ENCODE measurements at places on chromosomes 11 and 22.
A peak's percentile ranks its signal among the peaks of the same experiment; 100 is the strongest.

GRCh38 chr22:50398831-50399648, 55.9 kb downstream of the PPP6R2 start:
- DNase-seq, result no peak

DNA sequence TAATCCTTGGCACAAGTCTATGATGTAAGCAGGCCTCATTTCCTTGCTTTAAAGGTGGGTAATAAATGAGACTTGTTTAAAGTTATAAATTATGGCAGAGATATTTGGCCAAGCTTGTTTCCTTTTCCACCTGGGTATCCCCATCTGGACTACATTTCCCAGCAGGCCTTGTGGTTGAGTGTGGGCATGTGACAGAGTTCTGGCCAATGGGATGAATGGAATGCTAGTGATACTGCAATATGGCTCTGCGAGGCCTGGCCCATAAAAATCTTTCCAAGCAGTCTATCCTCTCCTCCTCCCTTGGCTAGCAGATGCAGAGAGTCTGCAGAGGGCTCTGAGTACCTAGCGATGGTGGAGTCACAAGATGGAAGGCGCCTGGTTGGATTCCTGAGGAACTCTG, 102.5 kb downstream of the TIMP3 start:
- DNase-seq, result peak; percentile 47

- DNase-seq, result no peak
Measured at GRCh38 chr11:35671396-35672127, 9.0 kb downstream of the TRIM44 start.

DNA sequence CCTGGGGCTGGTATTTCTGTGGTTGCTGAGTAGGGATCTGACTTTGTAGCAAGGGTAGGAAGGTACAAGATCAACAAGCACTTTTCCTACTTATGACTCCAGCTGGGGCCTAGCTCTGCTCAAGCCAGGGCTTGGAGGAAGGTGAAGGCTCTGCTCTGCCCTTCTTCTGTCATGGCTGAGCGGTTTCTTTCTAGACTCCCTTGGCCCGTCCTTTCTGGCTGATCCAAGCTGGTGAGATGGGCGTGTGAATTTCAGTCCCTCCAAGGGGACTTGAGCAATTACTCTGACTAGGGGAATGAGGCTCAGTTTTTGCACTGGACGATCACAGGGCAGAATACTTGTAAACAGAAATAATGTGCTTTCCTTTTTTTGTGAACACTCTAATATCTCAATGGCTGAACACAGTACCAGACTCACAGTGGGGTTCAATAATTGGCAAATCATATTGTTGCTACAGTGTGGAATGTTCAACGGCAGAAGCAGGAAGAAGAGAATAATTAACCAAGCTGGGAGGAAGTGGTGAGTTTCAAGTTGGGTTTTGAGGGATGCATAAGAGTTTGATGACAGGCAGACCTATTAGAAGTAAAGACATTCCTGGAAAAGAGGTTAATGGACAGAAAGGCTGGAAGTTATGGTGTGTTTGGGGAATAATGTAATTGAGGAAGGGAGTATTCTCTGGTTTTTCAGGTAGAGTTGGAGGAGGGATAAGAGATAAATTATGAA, 507.6 kb downstream of the MIAT start:
- DNase-seq, result no peak

- DNase-seq, result no peak
Measured at GRCh38 chr22:41893591-41894375, 21.1 kb downstream of the SHISA8 start.

GRCh38 chr22:30421695-30422480, 3.7 kb upstream of the MTFP1 start:
- DNase-seq, result no peak

GRCh38 chr22:42758931-42759629, 38.4 kb upstream of the A4GALT start:
- DNase-seq, result no peak

- no peak for DNase-seq
Measured at GRCh38 chr11:101390539-101390938, 193.3 kb downstream of the TRPC6 start.

DNA sequence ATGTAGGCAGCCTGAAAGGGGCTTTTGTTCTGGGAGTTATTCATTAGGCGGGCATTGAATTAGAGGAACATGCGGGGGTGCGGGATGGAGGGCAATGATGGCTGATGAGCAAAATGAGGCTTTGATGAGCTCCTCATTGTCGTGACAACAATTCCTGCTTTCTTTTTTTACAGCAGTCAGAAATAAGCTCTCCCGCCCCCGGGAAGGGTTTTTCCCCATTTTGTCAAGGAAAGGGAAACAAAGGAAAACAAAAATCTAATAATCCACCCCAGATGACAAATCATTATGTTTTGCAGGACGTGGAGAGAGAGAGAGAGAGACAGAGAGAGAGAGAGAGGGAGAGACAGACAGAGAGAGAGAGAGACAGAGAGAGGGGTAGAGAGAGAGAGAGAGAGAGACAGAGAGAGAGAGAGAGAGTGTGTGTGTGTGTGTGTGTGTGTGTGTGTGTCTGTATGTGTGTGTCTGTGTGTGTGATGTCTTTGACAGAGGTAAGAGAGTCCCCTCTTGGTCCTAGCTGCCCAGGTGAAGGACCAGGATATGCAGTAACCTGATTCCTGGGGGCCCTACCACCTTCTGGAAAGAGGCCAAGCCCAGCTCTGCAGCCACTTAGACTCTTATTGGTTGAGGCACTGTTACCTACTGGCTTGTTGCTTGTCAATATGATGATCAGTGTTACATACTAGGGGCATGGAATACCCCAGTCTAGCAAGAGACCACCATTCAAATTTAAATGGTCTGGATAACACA, 46.7 kb upstream of the PARVA start:
- DNase-seq, result no peak

DNA sequence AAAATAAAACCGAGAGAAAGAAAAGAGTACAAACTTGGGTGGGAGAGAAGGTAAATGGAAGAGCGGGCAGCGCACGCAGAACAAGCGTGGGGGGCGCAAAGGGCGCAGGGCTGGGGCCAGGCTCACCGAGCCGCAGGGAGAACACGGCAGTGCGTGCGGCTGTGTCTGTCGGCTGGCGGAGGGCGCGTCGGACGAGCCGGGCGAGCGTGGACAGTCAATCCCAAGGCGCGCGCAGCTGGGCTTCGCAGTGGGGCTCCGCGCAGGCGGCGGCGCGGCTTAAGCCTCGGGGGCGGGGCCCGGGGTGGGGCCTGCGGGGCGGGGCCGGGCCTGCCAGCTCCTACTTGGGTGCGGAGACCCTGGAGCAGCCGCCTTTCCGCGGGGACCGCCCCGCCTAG, at the start of gene UCP2:
UCP2 (minus strand) TSS at position 249 of the 395 bp plus-strand sequence. CDS start 4,465 bp downstream, outside the sequence.
- DNase-seq, result peak; percentile 97

DNA sequence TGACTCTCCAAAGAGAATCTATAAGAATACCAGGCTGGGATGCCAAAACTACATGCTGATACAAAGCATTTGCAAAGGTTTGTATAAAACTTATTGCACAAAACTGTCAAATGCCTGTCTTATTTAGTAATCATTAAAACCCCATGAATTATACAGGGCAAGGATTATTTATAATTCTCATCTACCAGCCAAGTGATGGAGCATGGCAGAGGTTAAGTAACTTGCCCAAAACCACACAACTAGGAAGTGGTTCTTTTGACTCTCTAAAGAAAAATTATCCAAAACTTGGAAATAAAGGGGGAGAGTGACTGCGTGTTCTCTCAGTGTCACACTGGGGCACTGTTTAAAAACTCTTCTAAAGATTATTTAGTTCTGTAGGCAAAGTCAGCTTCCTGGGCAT, 17.4 kb upstream of the CLMP start:
- no peak for DNase-seq

- no peak for DNase-seq
Measured at GRCh38 chr11:71433648-71434450, 14.3 kb downstream of the DHCR7 start.

DNA sequence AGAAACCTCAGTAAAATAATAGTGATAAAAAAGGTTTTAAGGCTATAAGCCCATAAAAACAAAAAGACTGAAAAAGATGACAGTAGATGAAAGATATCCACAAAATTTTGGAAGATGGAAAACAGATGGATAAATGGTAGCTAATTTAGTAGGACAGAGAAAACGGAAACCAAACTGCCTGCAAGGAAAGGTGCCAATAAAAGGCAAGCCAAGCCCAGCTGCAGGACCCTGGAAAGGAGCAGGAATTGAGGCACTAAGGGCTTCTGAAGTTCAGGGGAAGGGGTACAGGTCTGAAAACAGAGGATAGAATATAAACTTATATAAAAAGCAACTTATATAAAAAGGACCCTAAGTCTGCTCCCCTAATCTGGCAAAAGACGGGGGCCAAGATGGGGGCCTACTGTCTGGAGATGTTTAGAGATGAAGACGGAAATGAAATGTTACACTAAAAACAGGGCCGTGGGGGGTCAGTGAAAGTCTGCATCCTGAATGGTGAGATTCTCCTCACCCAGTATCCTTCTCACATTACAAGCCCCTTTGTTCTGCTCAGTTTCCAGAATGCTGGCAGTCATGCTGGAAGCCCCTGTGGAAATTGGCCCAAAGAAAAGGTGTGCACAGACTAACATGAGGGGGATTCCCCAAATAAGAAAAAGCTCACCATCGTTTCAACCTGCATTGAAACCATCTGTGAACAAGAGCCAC, 269.3 kb upstream of the PITPNB start:
- no peak for DNase-seq

- no peak for DNase-seq
Measured at GRCh38 chr11:102070766-102071165, 23.5 kb downstream of the CFAP300 start.

DNA sequence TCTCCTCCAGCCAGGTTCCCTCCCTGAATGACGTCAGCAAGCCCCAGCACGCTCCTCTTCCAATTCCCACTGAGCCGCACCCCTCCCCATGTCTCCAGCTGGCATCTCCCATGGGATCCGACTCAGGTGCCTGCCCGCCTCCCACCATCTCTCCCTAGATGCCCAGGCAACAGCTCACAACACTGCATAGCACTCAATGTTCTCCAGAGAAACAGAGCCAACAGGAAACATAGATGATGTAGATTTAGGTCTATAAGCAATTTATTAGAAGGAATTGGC, 532.3 kb downstream of the BRD1 start:
- no peak for DNase-seq

DNA sequence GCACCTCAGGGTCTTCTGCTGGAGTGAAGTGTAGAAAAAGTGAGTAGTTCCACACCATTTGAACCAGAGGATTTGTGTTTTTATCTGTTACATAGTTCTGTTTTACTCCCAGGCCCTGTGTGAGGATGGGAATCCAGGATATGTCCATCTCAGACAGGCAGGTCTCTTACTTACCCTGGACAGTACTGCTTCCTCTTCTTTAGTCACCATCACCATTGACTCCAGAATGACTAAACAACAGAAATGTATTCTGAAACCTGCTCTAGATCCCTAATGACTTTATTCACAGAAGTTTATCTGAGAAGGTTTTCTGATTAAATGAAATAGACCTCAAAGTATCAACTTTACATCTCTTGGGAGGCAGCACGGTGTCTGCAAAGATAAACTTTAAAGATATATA, 33.6 kb downstream of the CYP2R1 start:
- no peak for DNase-seq

- DNase-seq, result no peak
Measured at GRCh38 chr22:22682196-22682595, 37.8 kb downstream of the GGTLC2 start.

All from D341Med (cell line).